Activated T-helper 2 cell treated with anti-CD3 and anti-CD28 coated beads, Interferon-gamma antibody, Interleukin-2, Interleukin-4, amounts not matched to agents 10 μg/mL and 5 μg/mL and 100 μg/mL, durations not matched to agents 14 hours and 24 hours and 36 hours (primary cell): ENCODE measurements at places on chromosomes 2 and 18. TPM values are rescaled to one million over a fixed set of nuclear protein-coding genes. Genes with fewer than 3 reads are reported as not detected.

The PLCL1 gene
- total RNA-seq = 1.8 and 2.0 TPM in 2 replicates

The DNPEP gene
- total RNA-seq = 117 and 120 TPM in 2 replicates

The ABCA12 gene
- not detected in 2 replicates for total RNA-seq

The DHX57 gene
- 18.5 and 21.7 TPM in 2 replicates for total RNA-seq

The DLGAP1 gene
- not detected in 2 replicates for total RNA-seq

The POTEI gene
- not detected in 2 replicates for total RNA-seq

The UNC50 gene
- 39.6 and 40.1 TPM in 2 replicates for total RNA-seq

The PFN4 gene
- 0.30 TPM in 1 of 2 replicates, not detected in the other for total RNA-seq

DNA sequence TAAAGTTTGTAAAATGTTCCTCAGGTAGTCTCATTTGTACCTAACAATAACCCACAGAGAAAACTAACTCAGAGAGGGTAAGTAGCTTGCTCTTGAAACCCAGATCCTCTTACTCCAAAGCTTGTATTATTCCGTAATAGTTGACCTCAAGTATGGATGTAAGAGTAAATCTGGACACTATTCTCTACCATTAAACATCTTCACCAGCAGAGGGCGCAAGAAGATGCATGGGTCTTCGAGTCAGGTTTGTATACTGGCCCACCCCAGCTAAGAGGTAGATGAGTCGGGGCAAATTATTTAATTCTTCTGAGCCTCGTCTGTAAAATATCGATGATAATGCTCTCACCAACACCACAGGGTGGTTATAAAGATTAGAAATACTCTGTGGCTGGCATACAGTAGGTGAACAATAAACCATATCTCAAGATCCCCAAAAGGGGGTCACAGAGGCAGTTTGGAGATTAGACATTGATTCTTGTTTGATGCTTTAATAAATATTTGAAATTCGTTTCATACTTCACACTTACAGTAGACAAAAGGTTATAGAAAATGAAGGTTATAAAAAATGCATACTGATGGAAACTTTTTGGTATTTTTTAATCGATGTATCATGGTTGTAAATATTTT is 3.5 kb upstream of the CABLES1 start:
- peak; percentile 41 for DNase-seq

GRCh38 chr2:23465936-23466335 is 81.0 kb downstream of the KLHL29 start:
- DNase-seq = no peak

GRCh38 chr18:32355896-32356295 is 114.8 kb downstream of the GAREM1 start:
- DNase-seq = no peak

GRCh38 chr2:106363791-106364190 is 104.4 kb downstream of the RGPD3 start:
- no peak for DNase-seq

GRCh38 chr2:169349535-169349934 is 12.8 kb downstream of the LRP2 start:
- no peak for DNase-seq

GRCh38 chr18:67586101-67586500 is 69.6 kb upstream of the DSEL start:
- DNase-seq = no peak

GRCh38 chr2:63819765-63820717 is 21.7 kb upstream of the UGP2 start:
- no peak for DNase-seq

- DNase-seq = no peak
These were observed 43.1 kb downstream of the MAP4K4 start for GRCh38 chr2:101740555-101740964.

DNA sequence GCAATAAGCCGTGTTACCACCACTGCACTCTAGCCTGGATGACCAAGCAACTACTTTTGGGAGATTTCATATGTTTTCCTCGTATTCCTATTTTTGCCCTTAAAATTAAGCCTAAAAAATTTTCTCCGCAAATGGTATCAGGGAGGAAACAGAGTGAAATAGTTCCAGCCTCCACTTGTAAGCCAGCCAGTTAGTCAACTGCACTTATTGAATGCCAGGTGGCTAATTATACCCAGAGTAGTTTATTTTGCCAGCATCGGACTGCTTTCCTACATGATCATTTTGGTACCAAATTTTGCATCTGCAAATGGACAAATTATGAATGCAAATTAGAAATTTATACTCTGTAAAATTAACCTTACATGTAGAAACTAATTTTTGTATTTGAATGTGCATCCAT is 90.2 kb upstream of the ARHGAP28 start:
- no peak for DNase-seq

DNA sequence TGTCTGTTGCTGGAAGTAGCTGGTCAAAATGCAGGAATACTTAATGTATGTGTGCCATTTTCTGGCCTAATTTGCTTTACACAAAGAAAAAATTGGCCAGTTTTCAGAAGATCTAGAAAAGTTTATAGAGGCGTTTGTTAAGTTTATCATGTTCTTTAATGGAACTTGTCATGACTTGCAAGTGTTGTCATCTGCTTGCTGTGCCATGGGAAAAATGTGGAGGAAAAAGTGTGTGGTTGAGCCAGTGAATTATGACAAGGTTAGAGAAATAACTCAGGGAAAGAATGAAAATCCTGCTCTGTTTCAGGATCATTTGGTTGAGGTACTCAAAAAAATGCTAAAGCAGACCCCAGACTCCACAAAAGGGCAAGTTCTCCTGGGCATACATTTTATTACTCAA is 301.6 kb upstream of the CDH2 start:
- no peak for DNase-seq

- DNase-seq = no peak
These were observed 36.7 kb downstream of the FTCDNL1 start for GRCh38 chr2:199814101-199814816.

DNA sequence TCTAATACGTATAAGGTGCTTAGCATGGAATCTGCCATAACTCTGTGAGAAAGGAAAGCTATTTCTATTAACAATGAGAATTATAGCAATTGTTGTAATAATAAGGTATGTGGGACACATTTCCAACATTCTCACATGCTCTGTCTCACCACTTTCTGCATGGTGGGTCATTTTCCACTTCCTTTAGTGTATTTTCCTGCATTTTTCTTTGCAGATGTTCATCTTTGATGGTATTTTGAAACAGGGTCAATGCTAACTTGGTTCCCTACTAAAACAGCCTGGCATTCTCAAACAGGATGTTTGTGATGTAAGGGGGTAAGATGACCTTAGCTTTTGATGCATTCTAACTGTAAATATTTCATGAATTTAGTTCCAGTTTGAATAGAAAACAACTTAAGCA is 54.7 kb downstream of the MYO1B start:
- DNase-seq = no peak

- DNase-seq = no peak
These were observed 36.0 kb downstream of the PCBP1 start for GRCh38 chr2:70123051-70123828.

DNA sequence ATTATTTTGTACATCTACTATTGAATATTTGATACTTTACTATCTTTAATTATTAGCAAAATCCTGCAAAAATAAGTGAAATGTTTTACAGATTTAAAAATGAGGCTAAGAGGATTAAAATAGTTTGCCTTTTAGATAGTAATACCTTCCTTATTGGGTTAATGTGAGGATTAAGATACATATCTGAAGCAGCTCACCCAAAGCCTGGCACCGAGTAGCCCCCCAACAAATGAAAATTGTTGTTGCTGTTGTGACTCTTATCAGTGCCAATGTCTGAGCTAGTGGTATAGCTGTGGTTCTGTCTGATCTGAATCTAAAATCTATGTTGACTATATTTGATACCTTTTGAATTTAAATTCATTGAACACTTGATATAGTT is 34.6 kb downstream of the GULP1 start:
- no peak for DNase-seq

- peak; percentile 44 for DNase-seq
These were observed 1.3 kb upstream of the CD28 start for GRCh38 chr2:203705178-203705577.

DNA sequence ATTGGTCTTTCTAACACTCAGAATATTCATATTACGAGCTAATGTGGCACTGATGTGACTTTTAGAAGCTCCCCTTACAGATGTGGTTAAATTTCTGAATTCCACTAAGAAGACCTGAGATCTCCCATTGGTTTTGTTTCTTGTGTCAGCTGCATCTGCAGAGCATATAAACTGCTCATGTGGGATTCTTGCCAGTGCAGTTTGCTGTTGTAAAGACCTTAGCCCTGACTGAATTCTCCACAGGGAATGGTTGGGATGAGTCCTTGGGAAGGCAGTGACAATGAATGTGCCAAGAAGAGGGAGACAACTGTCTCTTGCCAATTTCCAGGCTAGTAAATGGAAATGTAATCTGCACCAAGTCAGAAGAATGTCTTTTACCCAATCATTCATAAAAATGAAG is 94.1 kb downstream of the PTPRM start:
- no peak for DNase-seq

DNA sequence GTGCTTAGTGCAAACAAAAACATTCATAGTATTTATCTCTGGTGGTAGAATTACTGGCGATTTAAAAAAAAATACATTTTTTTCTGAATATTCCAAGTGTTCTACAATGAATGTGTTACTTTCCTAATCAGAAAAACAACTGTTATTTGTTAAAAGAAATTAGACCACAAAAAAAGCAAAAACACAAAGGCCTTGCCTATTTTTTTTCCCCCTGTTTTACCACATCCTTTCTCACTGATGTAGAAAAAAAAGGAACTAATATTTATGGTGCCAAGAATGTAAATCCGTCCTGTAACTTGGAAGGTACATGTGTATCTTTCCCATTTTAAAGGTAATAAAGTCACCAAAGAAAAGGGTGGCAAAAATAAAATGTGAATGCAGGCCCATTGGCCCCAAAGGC is 28.4 kb upstream of the MGAT4A start:
- no peak for DNase-seq

GRCh38 chr2:207920321-207920720 is 105.0 kb downstream of the PLEKHM3 start:
- DNase-seq = no peak

- DNase-seq = no peak
These were observed 94.1 kb downstream of the COL6A3 start for GRCh38 chr2:237319887-237320286.

- no peak for DNase-seq
These were observed 4.4 kb downstream of the FHOD3 start for GRCh38 chr18:36301884-36302283.

GRCh38 chr2:225930687-225931086 is 531.2 kb downstream of the NYAP2 start:
- no peak for DNase-seq

GRCh38 chr18:12046751-12047335 is 46.8 kb upstream of the ANKRD62 start:
- no peak for DNase-seq

- DNase-seq = no peak
These were observed 670.6 kb downstream of the BCL11A start for GRCh38 chr2:59882822-59883221.

- DNase-seq = no peak
These were observed 1.0 kb downstream of the PLEKHB2 start for GRCh38 chr2:131105950-131106801.

DNA sequence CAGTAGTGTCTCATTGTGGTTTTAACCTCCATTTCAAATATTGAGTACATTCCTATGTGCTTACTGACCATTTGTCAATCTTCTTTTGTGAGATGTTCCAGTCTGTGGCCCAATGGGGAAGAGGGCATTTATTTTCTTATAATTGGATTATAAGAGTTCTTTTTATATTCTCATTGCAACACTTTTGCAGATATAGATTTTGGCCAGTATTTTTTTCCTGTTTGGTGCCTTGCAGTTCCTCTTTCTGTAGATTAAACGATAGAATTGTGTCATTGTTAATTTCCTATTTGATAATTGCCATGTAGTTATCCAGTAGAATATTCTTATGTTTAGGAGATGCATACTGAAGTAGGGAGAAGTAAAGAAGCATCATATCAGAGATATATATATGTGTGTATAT is 56.4 kb upstream of the CYTIP start:
- DNase-seq = no peak

DNA sequence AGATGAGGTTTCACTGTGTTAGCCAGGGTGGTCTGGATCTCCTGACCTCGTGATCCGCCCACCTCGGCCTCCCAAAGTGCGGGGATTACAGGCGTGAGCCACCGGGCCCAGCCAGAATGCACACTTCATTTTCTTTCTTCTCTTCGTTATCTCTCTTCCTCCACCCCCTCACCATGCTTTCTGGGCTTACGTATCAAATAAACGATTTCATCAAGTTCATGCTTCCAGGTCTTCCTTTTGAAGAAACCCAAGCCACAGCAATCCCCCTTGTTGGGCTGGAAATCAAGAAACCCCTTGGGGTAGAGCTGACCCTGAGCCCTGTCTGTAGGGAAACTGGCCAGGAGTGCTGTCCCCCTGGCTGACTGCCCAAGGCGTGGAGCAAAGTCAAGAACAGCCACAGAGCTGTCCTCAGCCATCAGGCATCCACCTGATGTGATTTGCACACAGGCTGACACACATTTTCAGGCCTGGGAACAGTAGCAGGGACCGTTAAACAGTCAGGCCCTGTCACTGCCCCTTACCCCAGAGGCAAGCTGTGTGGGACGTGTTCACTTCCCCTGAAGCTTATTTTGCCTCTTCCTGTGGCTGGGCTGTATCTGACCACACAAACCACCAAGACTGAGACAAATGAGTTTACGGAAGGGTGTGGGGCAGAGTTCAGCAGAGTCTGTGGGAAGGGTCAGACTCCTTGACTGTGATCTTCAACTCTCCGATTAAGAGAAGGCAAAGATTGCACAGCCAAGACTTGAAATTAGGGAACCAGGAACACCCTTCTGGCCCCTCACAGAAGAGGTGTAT is 15.1 kb upstream of the NMUR1 start:
- peak; percentile 78 for DNase-seq

- DNase-seq = no peak
These were observed 35.3 kb downstream of the MMADHC start for GRCh38 chr2:149552226-149552625.

DNA sequence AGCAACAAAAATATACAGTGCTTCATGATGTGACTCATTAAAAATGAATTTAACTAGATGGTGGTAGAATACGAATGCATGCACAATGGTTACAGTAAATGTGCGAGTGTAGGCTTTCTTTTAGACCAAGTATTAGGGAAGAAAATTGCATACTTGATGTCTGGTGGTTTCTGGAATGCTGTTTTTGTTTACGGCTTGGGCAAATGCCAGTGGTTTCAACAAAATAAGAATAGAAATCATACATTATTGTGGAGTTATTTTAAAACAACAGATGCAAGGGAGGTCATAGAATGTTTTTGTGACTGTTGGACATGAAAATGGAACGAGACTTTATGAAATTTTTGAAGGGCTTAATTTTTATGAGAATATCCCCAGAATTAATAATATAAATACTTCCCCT is 580.9 kb downstream of the PLCL1 start:
- no peak for DNase-seq

DNA sequence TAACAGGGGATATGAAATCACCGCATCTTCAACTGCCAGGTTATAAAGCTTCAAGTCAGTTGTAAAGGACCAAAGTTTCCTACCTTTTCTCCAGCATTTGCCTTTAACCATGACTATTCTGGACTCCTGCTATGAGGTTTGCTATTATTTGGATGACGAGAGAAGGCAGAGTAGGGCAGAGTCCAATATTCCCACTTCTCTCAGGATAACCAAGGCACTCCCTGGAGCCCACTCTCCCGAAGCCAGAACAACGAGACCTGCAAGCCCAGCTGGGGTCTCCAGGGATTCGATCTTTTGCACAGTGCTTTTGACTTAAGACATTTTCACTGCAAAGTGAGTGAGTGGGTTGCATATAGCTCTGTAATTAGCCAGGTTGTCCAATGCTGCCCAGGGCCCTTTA is 77.1 kb upstream of the ZNF397 start:
- DNase-seq = no peak

GRCh38 chr2:139885921-139886498 is 1105.8 kb upstream of the NXPH2 start:
- DNase-seq = no peak

GRCh38 chr2:196239622-196240587 is 68.5 kb upstream of the STK17B start:
- DNase-seq = peak; percentile 85

- peak; percentile 93 for DNase-seq
These were observed at the start of gene METTL21A for GRCh38 chr2:207625014-207625907. TSS of gene METTL21A (minus strand) at chr2:207625394. CDS start at chr2:207624375, 1,019 bp downstream.
